Placental pericyte (primary cell): ENCODE measurements at places on chromosomes 3 and 15. TPM values are rescaled to one million over a fixed set of nuclear protein-coding genes. Genes with fewer than 3 reads are reported as not detected.

C3orf70 gene
- 0.22 and 2.3 TPM in 2 replicates for total RNA-seq

PLCD1 gene
- total RNA-seq = 16.0 and 23.4 TPM in 2 replicates

CYP19A1 gene
- total RNA-seq = under 0.01 and 0.14 TPM in 2 replicates

GOLGA8S gene
- total RNA-seq = not detected in 2 replicates

CD86 gene
- total RNA-seq = not detected in 2 replicates

PEX5L gene
- not detected in 2 replicates for total RNA-seq

PLSCR4 gene
- 8.4 and 23.4 TPM in 2 replicates for total RNA-seq

SI gene
- total RNA-seq = not detected in 2 replicates

UBE2E1 gene
- total RNA-seq = 69.7 and 75.9 TPM in 2 replicates

BCL6 gene
- 17.5 and 26.9 TPM in 2 replicates for total RNA-seq

PCSK6 gene
- 1.1 and 41.6 TPM in 2 replicates for total RNA-seq

CLRN1 gene
- not detected in 2 replicates for total RNA-seq

RASA2 gene
- 8.8 and 33.2 TPM in 2 replicates for total RNA-seq

ARID3B gene
- 4.4 and 6.2 TPM in 2 replicates for total RNA-seq

SCN5A gene
- 0.22 and 1.1 TPM in 2 replicates for total RNA-seq

CYP1A2 gene
- not detected in 2 replicates for total RNA-seq

LYZL4 gene
- total RNA-seq = not detected in 2 replicates

LRRIQ4 gene
- total RNA-seq = 0.14 TPM in 1 of 2 replicates, not detected in the other

TNNC1 gene
- total RNA-seq = 2.0 TPM in 1 of 2 replicates, not detected in the other

MESP2 gene
- 0.29 TPM in 1 of 2 replicates, not detected in the other for total RNA-seq

PLXNB1 gene
- 16.9 and 37.4 TPM in 2 replicates for total RNA-seq

CCDC174 gene
- 11.9 and 36.5 TPM in 2 replicates for total RNA-seq

FGF7 gene
- total RNA-seq = 60.8 and 405 TPM in 2 replicates

LSAMP gene
- total RNA-seq = under 0.01 TPM in 2 replicates

NR2F2 gene
- total RNA-seq = 20.6 and 34.8 TPM in 2 replicates

PP2D1 gene
- total RNA-seq = not detected in 2 replicates

CKMT1B gene
- not detected in 2 replicates for total RNA-seq

CPN2 gene
- not detected in 2 replicates for total RNA-seq

CGNL1 gene
- 0.72 and 2.4 TPM in 2 replicates for total RNA-seq

SLC28A1 gene
- total RNA-seq = not detected in 2 replicates

SERINC4 gene
- total RNA-seq = not detected in 2 replicates
